ENCODE measurements at places on chromosomes 7 and 10. TPM values are rescaled to one million over a fixed set of nuclear protein-coding genes. Genes with fewer than 3 reads are reported as not detected.

DNA sequence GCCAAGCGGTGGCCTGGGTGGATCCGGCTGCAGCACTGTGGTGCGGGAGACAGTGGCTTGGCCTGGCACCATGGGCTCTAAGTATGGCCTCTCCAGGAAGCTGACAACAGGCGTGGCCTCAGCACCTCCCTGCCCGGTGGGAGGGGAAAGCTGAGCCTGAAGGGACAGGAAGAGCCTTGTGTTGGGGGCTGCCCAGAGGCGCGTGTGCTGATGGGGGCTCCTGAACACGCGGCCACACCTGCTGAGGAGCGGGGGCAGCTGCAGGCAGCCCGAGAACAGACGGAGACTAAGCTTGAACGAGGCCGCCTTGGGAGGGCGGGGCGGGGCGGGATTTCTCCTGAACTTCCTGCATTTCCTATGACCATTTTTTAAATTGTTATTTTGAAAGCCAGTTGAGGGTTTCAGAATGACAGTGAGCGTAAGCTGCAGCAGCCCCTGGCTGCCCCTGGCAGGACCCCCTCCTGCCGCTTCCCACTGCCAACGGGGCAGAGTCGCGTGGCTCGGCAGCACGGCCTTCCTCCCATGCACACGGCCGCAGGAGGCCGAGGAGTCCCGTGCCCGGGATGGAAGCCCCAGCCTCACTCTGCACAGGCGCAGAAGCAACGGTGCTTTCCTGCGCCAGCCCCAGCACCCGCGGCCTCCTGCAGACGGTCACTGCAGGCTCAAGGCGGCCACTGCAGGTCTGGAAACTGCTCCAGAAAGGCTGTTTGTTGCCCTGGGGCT, 43.2 kb downstream of the DPYSL4 start:
- DNase-seq = no peak

- DNase-seq = no peak
Observed at GRCh38 chr10:34544400-34544799, 270.7 kb downstream of the PARD3 start.

DNA sequence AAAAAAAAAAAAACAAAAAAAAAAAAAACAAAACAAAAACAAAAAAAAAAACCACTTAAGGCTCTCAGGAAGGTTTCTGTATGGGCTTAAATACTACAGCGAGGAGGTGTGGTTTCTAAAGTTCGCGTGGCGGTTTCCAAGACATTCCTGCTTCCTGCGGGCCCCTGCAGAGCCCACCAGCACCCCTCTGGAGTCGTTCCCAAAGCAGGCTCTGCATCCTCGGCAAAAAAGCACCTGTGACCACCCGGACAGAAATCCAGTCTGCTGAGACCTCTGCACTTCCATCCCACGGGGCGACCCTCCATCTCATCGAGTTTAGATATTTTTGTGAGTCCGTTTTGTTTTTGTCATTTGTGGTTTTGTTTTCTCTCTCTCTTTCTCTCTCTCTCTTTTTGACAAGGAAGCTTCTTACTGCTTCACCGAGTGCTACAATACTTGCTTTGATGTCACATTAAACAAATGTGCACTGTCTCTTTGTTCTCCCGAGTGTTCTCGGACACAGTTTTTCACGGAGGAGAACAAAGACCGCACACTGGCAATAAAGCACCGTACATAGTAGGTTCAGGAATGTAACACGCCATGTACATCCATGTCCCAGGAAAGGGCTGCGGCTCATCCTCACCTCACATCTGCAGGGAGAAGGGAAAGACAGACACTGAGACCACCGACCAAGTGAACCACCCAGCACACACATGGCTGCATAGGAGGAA, 21.5 kb downstream of the PDGFA start:
- no peak for DNase-seq

DNA sequence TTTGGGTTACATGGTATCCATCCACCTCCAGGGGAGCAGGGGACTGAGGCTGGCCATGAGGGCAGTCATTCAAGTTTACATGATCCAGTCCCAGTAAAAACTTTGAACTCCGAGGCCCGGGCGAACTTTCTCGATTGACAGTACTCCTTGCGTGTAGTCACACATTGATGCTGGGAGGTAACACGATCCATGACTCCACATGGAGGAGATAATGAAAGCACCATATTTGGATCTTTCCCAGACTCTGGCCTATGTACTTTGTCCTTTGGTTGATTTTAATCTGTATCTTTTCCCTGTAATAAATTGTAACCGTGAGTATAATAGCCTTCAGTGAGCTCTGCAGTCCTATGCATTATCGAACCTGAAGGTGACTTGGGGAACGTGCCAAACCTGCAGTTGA, 401.6 kb downstream of the KCNMA1 start:
- DNase-seq = no peak

GRCh38 chr7:22442187-22442881, 57.7 kb downstream of the STEAP1B start:
- DNase-seq = no peak

DNA sequence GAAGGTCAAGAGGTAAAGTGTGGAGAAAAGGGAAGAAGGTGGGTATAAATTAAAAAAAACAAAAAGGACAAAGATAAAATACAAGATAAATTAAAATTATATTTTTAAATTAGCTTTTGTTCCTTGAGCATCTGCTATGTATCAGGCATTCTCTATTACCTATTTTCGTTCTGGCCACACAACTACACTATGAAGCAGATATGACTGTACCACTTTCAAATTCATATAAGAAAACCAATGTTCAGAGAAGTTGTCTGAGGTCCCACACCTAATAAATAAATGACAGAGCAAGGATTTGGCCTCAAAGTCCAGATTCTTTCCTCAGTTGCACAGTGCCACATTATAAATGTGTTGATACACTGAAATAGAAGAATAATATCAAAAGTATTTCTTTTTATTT, 103.8 kb upstream of the PCDH15 start:
- DNase-seq = no peak

- DNase-seq = peak; percentile 65
Observed at GRCh38 chr7:191105-191980, 1.0 kb upstream of the FAM20C start.

- DNase-seq = no peak
Observed at GRCh38 chr10:7651853-7652470, 14.8 kb downstream of the ITIH5 start.

- no peak for DNase-seq
Observed at GRCh38 chr7:30430276-30430675, 48.3 kb downstream of the NOD1 start.

DNA sequence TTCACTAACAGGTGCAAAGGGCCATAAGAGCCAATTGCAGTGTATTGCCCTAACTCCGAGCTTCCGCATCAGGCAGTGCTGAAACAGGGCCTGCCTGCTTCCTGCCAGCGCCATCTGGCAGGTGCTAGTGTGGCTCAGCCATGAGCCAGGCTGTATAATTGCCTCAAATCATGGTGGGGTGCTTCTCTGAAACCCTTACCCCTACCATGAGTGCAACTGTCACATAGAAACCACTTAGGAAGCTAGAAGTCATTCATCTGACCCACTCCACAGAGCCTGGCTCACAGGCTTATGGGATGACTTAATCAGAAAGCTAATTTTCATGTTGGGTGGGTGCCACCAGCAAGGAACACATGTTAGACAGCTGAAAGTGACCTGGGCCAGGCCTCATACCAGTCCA, 133.3 kb upstream of the LAMB4 start:
- no peak for DNase-seq

DNA sequence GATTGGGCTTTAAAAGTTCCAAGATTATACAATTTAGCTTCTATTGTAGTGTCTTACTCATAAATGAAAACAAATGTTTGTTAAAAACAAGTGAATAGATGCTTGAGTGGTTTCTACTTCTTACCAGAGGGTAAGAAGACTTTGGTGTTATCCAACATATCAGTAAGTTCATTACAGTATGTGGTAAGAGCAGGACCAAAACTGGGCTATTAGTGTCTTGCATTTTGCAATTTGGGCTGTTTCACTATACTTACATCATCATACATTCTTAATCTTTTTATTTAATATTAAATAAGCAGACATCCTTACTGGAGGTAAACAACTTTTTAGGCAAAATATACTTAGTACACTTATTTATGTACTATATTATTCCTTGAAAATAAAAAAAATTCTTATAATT, 248.4 kb upstream of the HGF start:
- DNase-seq = no peak

- no peak for DNase-seq
Observed at GRCh38 chr7:117673367-117673766, 193.5 kb downstream of the CFTR start.

GRCh38 chr7:32255036-32255435, 184.8 kb upstream of the PDE1C start:
- DNase-seq = no peak

DNA sequence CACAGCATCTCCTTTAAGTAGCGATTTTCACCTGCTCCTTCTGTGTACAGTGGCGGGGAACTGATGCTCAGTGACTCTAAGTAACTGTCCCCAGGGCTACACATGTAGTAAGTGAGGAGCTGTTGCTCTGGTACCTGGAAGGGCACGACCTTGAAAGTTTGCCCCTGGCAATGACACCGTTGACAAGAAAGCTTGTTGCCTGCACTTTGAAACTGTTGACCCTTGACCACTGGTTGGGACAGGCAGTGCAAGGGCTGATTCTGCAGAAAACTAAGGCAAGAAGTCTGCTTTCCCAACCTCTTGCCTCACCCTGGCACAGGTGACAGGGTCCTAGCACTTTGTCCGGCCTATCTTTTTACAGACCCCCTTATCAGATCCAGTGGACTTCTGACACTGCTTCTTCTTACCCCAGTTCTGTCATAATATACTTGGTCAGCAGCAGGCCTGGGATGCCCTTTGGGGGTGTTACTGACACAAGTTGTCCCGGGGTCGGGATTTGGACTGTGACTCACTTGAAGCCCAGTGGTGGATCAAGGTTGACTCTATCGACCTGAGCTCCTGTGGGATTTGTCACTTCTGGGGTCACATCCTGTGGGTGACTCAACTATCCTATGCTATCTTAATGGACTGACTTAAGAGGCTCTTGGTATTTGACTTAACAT, 5.8 kb downstream of the ACSL5 start:
- peak; percentile 90 for DNase-seq

DNA sequence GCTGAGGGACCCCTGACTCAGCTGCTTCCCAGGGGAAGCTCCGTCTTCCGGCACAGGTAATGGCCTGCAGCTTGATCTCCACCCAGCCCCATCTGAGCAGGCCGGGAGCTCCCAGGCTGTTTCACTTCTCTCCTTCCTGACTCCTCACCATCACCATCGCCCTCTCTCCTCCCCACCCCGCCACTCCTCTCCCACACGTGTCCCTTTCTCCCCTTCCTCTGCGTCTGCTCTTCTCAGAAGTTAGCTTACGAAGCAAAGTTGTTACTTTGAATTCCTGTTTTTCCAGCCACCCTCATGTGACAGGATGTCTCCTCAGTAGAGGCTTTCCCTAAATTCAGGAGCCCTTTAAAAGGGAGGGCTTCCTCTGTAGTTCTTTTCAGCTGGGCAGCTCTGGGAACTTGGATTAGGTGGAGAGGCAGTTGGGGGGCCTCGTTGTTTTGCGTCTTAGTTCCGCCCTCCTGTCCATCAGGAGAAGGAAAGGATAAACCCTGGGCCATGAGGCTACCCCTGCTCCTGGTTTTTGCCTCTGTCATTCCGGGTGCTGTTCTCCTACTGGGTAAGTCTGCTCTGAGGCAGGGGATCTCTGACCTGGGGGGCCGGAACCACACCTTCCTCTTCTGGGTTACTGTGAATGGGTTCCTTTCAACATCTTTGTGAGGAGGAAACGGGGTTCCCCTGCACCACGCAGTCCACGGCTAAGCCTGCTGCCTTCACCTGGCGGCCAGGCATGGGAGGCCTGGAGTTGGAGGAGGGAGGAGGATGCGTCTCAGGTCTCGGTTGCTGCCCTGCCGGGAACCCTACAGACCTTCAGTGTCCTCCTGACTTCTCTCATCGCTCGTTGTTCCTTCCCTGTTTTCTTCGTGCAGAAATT, at the start of gene MRC1:
TSS of gene MRC1 (plus strand) at position 378 of the 871 bp plus-strand sequence. CDS start at position 496, 118 bp downstream.
- DNase-seq = no peak

GRCh38 chr7:155974186-155974897, 162.1 kb upstream of the SHH start:
- no peak for DNase-seq

GRCh38 chr7:95772298-95772770, at the start of gene DYNC1I1:
Gene DYNC1I1, plus strand, starts transcription at chr7:95772554. Its CDS starts 32,176 bp downstream, at chr7:95804730.
- DNase-seq = peak; percentile 79

DNA sequence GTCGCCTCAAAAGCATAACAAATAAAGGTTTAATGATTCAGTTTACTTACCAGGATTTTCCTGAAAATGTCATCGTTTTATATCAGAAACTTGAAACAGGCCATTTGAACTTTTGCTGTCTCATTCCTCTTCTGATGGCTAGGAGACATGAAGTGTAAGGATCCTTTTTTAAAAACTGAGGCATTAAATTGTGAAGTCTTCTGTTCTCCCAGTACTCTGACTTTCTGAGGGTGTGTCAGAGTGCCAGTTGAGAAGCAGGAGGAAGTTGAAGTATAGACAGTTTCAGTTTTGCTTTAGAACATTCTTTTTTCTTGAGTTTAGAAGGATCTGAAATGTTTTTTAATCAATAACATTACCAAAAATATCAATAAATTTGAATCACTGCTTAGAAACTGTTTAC, at the start of gene SAMD9L:
TSS of gene SAMD9L (minus strand) at position 242 of the 400 bp plus-strand sequence. CDS start 12,414 bp downstream, outside the sequence.
- no peak for DNase-seq

- DNase-seq = no peak
Observed at GRCh38 chr10:100562008-100562672, 26.4 kb downstream of the HIF1AN start.

PILRA gene
- total RNA-seq = 1.2 TPM

HYCC1 gene
- 24.7 TPM for total RNA-seq

MMD2 gene
- not detected for total RNA-seq

TAC1 gene
- not detected for total RNA-seq

SHTN1 gene
- total RNA-seq = 3.9 TPM

CALD1 gene
- 57.3 TPM for total RNA-seq

Measured in HT1080 (cell line).